ENCODE measurements at places on chromosomes 2 and 18. TPM values are rescaled to one million over a fixed set of nuclear protein-coding genes. Genes with fewer than 3 reads are reported as not detected.

- no peak for DNase-seq
Measured at GRCh38 chr2:224147174-224147573, 108.1 kb upstream of the SERPINE2 start.

- no peak for DNase-seq
Measured at GRCh38 chr2:63853527-63854310, 12.0 kb downstream of the UGP2 start.

GRCh38 chr18:21000667-21001066, 110.9 kb downstream of the ROCK1 start:
- no peak for DNase-seq

GRCh38 chr18:59631583-59632181, 65.5 kb downstream of the CCBE1 start:
- no peak for DNase-seq

- no peak for DNase-seq
Measured at GRCh38 chr2:127163921-127164320, 56.2 kb downstream of the CYP27C1 start.

DNA sequence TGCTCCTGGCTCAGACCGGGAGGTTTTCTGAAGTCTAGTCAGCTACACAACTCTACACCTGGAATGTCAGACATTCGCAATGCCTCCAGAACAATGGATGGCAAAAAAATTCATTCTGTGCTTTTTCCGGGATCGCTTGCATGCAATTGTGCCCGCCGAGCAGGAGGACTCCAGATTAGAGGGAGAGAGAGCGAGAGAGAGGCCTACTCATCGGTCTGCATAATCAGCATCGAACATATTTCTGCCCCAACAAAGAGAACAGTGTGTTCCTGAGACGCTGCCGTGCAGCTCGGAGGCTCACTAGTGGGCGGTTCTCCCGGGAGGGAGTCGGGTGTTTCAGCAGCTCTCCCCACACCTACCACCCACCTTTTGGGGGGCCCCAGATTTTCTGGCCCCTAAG, 117.1 kb downstream of the KLHL29 start:
- DNase-seq, result peak; percentile 35

DNA sequence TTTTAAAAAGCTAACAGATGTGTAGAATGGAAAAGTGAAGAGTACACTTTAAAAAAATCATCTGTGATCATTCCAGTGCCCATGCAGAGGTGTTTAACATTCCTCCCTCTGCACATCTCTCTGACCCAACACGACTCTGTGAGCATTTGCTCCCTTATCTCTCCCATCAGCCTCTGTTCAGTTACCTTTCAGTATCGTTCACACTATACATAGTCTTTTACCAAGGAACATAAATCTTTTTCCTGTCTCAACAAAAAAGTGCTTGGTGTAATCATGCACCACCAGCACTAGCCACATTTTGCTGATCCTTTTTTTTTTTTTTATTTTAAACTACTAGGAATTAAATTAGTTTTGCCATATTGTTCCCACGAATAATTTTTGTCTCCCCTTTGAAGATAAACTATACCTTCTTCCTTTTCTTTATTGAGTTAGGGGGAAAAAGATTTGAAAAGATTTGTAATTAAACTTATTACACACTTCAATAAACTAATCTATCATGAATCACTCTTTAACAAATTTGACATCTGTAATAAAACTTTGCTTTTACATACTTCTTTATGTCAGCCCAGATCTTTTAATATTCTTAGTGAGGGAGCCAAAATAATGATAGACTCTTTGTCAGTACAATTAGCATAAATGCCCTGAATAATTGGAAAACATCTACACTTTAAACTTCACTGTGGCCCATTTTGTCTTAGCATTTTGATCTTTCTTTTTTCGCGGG, 489.8 kb upstream of the FANCL start:
- DNase-seq, result no peak

GRCh38 chr2:233317196-233317943, 9.8 kb downstream of the SAG start:
- DNase-seq, result no peak

GRCh38 chr2:232265329-232265728, 113.2 kb upstream of the ALPP start:
- DNase-seq, result no peak

GRCh38 chr2:42192652-42193566, 23.8 kb downstream of the EML4 start:
- DNase-seq, result no peak

- DNase-seq, result no peak
Measured at GRCh38 chr18:12012697-12013096, 31.4 kb downstream of the IMPA2 start.

DNA sequence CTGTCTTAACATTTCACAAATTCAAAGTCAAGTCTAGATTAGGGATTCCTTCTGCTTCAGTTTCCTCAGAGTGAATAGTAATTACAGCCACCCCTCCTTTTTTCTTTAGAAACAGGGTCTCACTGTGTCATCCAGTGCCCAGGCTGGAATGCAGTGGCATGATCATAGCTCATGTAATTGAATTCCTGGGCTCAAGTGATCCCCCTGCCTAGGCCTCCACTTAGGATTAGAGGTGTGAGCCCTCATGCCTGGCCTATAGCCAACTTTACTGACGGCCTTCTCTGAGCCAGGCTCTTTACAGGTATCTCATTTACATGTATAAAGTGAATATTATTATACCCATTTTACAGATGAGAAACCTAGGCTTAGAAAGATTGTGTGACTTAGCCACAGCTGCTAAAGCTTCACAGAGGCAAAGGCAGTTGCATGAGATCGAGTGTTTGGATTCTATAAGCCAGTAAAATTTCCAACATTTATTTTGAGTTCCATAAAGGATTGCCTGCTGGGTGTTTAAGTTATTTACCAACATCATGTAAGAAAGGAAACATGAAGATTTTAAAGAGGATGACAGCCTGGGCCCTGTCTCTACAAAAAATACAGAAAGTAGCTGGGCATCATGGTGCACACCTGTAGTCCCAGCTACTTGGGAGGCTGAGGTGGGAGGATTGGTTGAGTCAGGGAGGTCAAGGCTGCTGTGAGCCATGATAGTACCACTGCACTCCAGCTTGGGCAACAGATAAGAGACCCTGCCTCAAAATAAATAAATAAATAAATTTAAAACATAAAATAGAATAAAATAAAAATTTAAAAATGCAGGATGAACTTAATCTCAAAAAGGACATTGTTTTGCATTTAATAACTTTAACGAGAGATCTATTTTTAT, 1.8 kb downstream of the ENOSF1 start:
- no peak for DNase-seq

DNA sequence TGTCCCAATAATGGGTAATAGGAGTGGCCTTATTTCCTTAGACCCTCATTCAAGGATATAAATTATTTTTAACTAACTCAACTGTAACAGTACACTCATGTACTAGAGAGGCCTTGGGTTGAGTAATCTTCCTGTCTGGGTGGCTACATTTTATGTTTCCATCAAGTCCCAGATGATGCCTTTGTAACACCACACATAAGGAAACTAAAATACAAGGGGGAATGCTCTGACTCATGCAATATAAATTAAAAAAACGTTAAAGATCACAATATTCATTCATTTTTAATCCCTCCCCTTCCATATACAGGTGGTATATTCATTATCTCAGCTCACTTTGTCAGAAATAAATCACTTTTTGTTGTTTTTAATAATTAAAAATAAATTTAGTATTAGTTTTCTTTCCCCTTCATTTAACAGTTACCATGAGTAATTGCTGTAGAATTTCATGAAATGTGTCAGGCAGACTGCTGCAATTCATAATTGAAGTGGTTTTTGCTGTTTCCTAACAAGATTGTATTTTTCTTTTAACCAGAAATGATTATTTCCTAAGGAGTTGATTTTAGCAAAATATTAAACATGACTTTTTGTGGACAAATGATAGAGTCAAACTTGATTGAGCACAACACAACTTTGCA, 1403.6 kb downstream of the SUCLG1 start:
- DNase-seq, result no peak

- DNase-seq, result no peak
Measured at GRCh38 chr2:25481381-25482300, 139.9 kb upstream of the DNMT3A start.

DNA sequence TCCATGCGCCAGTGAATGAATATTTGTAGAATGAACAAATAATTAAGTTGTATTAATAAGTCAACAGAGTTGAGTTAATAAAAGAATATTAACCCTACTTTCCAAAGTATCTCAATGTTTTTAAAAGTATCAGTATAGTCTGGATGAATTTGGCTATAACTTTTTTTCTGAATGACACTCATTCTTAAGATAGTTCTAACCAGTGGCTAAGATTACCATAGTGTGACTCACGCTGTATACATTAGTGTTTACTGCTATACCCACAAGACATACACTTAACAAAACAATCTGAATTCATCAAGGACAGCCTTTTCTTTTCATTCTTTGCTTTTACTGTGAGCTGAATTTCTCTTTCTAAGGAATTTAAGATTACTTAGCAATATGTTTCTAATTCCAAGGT, 77.0 kb upstream of the PDE1A start:
- DNase-seq, result no peak

DNA sequence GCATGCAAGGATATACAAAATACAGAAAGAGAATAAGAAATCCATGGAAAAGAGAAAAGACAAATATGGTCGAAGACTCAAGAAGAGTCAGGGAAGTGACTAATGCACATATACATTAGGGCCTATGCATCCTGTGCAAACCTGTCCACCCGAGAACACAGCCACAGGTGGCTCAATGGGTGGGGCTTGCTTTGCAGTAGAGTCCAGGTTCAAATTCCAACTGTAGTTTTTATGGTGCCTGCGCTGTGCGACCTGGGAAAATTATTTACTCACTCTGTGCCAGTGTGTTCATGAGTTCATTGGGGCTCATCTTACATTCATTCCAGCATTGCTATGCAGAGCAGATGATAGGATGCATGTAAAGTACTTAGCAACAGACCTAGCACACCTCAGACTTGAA, 244.7 kb downstream of the CTNNA2 start:
- DNase-seq, result no peak

GRCh38 chr2:46977899-46978298, 62.3 kb upstream of the MCFD2 start:
- no peak for DNase-seq

- DNase-seq, result no peak
Measured at GRCh38 chr2:102986826-102987490, 225.1 kb downstream of the TMEM182 start.

DNA sequence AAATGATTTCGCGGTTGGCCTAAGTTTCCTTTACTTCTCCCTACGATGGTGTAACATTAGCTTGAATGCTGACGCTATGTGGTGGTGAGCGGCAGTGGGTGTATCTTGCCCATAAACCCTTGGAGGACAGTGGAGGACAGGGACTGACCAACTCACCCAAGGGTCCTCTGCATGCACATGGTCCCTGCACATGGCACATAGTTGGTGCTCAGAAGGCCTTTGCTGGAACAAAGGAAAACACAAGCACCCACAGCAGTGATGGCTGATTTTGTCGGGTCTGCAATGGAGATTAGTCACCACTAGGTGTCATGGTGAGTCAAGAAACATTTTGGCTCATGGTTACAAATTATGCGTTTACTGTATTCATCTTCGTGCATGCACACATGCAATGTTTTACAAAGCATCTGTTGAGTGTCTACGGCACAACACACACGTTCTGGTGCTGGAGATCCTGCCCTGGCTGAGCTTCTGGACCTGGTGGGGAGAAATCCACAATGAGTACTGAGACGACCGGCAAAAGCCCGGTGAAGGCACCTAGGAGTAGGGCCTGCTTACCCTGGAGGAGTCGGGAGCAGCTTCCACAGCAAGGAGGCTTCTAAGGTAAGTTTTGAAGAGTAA, 44.0 kb downstream of the PDCL3 start:
- DNase-seq, result no peak

GRCh38 chr18:60196836-60197606, 175.6 kb downstream of the MC4R start:
- no peak for DNase-seq

- no peak for DNase-seq
Measured at GRCh38 chr2:189439342-189439741, 1.9 kb upstream of the WDR75 start.

DNA sequence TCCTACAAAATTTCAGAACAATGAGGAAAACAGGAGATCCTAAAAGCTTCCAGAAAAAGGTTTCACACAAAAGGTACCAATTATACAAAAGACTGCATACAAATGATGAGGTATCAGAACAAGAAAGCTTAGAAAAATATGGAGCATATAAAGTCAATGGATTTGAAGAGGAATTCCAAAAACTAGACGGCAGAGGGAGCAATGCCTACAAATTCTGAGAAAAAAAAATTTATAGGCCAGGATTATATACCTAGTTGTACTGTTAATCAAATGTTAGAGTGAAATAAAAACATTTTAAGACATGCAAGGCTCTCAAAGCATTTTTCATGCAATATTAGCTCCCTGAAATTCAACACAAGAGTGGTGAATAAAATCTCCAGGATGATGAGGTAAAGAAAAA, 106.2 kb downstream of the ZRANB3 start:
- DNase-seq, result no peak

DNA sequence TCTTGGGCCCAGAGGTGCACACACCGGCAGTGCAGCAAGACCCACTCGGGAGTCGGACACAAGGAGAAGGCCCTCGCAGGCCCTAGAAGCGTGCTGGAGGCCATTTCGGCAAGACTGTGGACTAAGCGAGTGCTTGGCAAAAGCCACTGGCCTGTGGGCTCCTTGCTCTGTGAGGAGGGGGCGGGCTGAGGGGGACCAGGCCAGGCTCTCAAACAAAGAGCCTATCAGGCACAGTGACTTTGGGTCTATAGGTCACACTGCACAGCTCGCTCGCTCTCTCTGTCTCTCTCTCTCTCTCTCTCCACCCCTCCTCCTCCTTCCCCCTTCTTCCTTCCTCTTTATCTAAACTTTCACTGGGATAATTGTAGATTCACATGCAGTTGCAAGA, 23.6 kb upstream of the ZCCHC2 start:
- DNase-seq, result no peak

GRCh38 chr2:146374505-146374904, 1470.3 kb upstream of the ACVR2A start:
- DNase-seq, result no peak

GRCh38 chr2:238776003-238776760, 71.7 kb upstream of the TWIST2 start:
- no peak for DNase-seq

DNA sequence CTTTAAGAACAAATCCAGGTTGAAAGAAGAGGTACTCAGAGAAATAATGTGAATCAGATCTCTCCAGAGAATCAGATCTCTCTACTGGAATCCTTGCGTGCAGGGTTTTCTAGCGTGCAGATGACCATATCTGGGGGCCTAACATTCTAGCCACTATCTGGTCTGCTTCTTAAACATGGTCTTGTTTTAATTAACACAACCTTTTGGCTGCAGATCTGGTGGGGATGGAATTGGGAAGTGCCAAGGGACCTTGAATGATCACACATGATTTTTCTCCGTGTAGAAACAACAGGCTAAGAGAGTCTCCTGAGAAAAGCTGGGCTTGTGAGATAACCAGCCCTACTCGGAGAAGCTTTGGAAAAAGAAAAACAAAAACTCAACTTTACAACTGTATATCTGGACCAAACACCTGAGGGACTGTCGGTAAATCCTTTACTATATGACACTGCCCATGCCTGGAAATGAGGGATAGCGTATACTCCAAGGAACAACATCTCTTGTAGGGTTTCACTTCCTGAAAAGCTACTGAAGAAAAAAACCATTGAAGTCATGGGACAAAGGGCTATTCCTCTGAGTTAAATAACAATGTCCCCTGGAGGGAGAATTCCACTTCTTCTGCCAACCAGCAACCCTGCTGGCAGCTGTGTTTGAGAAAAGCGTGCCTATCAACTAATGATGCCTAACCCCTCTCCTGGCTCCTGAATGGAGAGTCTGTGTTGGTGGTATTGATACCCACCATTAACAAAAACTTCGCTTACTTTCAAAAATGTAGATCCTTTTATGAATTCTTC, 171.0 kb upstream of the REV1 start:
- no peak for DNase-seq

Gene IFIH1
- 1.3 TPM for total RNA-seq

Gene PLA2R1
- total RNA-seq, result 0.26 TPM

Gene CROCC2
- total RNA-seq, result not detected

Gene GPR39
- not detected for total RNA-seq

Gene SEH1L
- total RNA-seq, result 53.4 TPM
